Fibroblast of skin of back (primary cell): ENCODE measurements at places on chromosomes 16 and 17.

GRCh38 chr17:60641810-60642220, 35.8 kb upstream of the BCAS3 start:
- peak; percentile 80 for DNase-seq

DNA sequence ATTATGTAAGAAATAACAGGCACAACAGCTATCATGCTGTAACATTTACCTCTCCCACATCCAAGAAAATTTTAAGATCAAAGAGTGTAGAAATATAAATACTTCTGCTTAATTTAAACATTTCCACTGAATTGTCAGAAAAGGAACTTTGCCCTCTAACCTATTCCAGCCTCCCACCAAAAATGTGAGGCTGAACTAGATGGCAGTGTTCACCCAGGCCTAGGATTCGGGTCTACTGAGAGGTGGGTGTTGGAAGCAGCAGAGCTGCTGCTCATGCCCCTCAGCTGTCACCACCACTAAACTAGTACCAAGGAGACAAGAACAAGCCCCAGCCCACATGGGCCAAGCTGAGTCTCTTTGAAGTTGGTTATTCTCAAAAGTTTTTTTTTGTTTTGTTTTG, 11.3 kb downstream of the CIAPIN1 start:
- DNase-seq, result no peak

GRCh38 chr17:29368926-29369325, 21.2 kb upstream of the TAOK1 start:
- DNase-seq, result peak; percentile 45

DNA sequence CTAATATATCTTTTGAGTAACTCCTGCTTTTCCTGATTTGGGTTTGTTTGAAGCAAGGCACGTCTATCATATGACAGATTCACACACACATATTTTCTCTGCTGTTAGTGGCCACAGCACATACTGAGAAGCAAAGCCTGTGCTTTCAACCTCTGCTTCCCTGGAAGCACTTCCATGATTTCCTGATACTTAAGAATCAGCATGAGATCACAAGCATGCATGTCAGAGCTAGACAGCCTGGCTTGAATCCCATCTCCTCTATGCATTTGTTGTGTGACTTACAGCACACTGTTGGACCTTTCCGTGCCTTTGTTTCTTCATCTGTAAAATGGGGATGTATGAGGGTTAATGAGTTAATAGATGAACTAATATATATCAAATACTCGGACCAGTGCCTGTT, 151.1 kb upstream of the NOL11 start:
- DNase-seq, result no peak

GRCh38 chr16:11016524-11016988, 72.2 kb downstream of the CLEC16A start:
- no peak for DNase-seq

- no peak for DNase-seq
These were observed 6.9 kb downstream of the GAA start for GRCh38 chr17:80108036-80108971.

GRCh38 chr17:29246628-29247027, at the start of gene CRYBA1:
Gene CRYBA1 (plus strand): TSS chr17:29246859. CDS start chr17:29246864, 5 bp downstream.
- no peak for DNase-seq

DNA sequence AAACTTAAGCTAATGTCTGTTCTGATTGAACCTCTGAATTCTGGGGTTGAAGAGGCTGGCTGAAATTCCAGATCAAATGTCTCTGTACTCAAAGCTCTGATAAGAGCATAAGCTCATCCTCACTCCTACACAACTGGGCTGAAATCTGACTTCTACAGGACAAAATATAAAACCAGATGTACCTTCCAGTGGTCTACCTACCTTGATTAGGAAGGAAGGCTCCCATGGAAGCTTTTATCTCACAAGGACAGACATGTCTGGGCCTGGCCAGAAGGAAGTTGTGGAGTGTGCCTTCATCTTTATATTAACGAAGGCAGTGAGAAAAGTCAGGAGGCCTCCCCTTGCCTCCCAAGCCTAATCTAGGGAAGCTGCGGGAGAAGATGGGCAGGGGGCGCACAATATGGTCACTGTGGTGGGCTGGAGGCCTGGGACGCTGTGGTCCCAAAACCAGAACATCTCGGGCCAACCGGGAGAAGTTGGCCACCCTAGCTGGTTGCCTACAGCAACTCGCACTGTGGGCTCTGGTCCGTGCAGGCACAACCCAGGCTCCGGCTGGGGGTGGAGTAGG, 55.6 kb upstream of the LRRC37A3 start:
- no peak for DNase-seq

DNA sequence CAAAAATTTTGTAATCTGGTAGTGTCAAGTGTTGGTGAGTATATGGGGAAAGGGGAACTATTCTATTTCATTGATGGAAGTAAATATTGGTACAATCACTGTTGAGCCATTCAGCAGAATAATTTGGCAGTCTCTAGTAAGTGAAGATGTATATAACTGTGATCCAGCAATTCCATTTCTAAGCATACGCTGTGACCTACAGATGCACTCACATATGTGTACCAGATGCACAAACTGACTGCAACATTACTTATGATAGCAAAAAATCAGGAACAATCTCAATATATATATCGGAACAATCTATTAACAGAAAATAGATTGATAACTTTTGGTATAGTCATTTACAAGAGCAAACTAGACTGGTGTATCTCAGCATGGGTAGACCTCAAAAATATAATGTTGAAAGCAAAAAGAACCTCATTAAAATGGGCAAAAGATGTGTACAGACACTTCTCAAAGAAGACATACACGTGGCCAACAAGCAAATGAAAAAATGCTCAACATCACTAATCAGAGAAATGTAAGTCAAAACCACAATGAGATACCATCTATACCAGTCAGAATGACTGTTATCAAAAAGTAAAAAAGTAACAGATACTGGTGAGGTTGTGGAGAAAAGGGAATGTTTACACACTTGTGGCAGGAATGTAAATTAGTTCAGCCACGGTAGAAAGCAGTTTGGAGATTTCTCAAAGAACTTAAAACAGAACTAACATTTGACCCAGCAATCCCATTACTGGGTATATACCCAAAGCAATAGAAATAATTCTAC, 20.7 kb downstream of the ADAP2 start:
- peak; percentile 27 for DNase-seq

DNA sequence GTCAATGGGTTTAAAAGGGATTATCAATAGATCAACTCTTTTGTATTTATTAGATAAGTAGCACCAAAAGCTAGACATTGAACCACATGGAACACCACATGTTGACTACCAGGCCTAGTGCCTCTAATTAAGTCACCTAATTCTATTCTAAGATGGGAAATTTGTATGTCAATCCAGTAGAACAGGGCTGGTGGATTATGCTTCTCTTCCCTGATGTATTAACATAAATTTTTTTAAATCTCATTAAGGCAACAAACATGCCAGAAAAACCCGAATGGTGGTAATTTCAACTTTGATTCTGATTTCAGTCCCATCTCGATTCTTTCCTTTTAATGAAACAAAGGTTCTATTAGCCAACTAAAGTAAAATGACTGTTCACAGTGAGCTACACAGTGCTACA, 92.6 kb downstream of the KANSL1 start:
- no peak for DNase-seq

DNA sequence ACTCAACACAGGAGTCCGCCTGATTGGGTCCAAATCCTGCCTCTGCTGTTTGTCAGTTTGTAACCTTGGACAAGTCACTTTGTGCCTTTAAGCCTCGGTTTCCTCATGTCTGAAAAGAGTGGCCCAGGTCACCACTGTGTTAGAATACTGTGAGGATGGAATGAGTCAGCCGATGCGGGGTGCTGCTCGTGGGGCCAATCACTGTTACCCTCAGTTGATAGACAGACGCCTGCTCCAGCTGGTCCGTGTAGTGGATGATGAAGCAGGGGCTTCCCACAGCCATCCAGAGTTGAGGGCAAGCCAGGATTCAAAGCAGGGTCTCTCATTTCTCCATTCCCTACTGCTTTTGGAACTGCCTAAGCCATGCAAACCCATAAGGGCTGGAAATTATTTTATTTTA, 5.8 kb downstream of the FBXL19 start:
- no peak for DNase-seq

DNA sequence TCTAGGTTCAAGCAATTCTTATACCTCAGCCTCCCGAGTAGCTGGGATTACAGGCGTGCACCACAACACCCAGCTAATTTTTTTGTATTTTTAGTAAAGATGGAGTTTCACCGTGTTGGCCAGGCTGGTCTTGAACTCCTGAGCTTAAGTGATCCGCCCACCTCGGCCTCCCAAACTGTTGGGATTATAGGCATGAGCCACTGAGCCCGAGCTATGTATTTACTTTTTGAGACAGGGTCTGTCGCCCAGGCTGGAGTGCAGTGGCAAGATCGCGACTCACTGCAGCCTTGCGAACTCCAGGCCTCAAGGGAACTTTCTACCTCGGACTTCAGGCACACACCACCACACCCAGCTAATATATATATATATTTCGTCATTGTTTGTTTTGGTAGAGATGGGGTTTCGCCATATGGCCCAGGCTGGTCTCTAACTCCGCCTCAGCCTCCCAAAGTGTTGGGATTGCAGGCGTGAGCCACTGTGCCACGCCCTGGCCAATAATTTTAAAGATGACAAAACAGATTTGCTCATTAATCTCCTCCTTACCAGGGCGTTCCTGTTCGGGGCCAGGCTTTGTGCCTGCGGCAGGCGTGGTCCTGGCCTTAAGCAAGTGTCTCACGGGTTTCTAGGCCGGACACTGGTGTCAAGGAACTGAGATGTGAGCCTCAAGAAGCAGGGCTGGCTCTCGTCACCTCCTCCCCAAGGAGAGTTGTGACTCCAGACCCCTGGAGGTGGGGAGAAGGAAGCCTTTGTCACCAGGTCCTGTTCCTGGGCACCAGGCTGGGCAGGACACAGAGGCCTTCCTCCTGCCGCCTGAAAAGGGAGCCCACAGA, 4.3 kb upstream of the NPW start:
- peak; percentile 61 for DNase-seq

DNA sequence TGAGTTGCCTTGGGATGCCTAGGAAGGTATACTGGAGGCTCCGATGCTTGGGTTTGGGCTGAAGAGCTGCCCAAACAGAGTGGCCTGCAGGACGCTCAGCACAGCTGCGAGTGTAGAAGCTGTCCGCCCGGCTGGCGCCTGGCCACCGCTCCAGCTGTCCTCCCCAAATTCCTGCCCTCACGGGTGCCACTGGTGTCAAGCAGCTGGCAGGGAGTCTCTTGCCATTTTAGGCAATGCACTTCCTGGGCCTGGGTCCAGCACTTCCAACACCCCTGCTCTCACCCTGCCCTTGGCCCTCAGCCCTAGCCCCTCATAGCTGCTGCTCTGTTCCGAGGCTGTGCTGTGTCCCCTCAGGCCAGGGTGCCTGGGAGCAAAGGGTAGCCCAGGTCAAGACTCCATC, 5.2 kb upstream of the PKMYT1 start:
- no peak for DNase-seq

GRCh38 chr16:23858542-23858941, 22.8 kb downstream of the PRKCB start:
- DNase-seq, result no peak

DNA sequence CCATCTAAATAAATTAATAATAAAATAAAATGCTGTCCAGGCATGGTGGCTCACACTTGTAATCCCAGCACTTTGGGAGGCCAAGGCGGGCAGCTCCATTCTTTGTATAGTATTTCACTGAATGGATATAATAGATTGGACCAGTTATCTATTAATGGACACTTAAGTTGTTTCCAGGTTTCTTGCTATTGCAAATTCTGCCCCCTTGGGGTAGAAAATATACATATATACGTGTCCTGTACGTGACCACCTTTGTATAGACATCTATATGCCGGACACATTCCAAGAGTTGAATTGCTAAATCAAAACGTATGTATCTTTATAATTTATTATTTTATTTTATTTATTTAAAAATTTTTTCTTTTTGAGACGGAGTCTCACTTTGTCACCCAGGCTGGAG, 3.9 kb upstream of the EXOC7 start:
- DNase-seq, result peak; percentile 18

DNA sequence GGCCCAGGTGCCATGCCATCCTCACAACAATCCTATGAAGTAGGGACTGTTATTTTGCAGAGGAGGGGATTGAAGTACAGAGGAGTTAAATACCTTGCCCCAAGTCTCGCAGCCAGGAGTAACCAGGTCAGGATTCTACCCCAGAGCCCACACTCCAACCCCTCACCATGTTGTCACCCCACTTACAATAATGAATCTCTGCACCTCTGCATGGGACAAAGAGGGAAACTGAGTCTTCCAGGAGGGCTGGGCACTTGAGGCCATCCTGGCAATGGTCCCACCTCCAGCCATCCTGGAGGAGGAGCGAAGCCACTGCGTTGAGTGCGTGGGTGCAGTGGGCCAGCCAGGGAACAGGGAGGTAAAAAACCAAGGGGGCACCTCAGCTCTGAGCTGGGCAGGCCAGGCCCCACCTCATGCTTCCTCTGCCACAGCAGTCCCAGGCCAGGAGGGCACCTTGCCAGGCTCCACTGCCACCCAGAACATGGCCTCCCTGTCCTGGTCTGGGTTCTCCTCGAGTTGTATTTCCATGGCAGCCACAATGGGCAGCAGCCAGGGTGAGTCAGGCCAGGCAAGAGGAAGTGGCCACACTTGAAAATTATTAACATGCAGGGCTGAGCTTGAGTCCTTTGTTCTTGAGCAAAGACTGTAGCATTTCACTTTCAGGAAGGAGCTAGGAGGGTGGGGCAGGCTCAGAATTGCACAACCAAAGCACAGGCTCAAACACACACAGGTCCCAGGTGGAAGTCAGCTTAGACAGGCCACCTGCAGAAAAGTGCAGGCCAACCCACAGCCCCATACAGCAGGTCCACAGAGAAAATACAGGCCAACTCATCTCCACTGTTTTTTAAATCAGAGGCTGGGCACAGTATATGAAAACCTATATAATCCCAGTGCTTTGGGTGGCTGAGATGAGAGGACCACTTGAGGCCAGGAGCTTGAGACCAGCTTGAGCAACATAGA, 52.1 kb downstream of the CUEDC1 start:
- DNase-seq, result peak; percentile 81

- DNase-seq, result no peak
These were observed 84.2 kb downstream of the HS3ST2 start for GRCh38 chr16:22898131-22898530.

GRCh38 chr16:15517743-15518377, 83.5 kb downstream of the BMERB1 start:
- no peak for DNase-seq

- DNase-seq, result no peak
These were observed 23.5 kb downstream of the PLCD3 start for GRCh38 chr17:45108595-45109521.

DNA sequence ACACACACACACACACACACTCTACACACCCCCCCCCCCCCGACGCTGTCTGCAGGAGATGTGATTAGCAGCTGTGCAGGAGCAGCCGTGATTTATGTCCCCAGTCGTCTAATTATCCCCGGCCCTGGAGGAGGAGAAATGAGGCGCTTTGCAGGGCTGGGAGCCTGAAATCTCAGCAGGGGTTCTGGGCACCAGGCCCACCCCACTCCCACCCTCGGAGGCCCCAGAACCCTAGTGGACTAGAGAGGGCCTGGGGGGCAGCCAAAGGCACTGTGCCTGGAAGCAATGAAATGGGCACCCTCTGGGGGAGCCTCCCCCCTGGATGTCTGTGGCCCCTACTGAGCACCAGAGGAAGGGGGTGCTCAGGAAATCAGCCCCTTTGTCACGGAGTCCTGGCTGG, 134.2 kb upstream of the CIBAR2 start:
- DNase-seq, result no peak
